ENCODE measurements at places on chromosomes 11 and 22.

DNA sequence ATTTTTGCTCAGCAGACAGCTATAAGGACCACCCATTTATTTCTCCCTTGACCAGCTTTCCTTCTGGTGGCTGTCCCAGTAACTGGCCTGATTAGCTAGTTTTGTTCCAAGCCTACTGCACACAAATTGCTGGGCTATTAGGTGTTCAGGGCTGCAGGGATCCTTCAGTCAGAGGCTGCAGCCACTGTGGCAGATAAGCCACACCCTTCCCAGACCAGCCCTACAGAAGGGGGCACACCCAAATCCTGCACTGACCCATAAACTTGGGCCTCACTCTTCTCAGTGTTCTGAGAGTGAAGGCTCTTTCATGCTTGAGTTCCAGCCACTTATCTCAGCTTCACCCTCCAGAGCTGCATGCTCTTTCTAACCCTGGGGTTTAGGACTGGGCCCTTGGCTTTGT is 200.0 kb downstream of the AASDHPPT start:
- no peak for DNase-seq

DNA sequence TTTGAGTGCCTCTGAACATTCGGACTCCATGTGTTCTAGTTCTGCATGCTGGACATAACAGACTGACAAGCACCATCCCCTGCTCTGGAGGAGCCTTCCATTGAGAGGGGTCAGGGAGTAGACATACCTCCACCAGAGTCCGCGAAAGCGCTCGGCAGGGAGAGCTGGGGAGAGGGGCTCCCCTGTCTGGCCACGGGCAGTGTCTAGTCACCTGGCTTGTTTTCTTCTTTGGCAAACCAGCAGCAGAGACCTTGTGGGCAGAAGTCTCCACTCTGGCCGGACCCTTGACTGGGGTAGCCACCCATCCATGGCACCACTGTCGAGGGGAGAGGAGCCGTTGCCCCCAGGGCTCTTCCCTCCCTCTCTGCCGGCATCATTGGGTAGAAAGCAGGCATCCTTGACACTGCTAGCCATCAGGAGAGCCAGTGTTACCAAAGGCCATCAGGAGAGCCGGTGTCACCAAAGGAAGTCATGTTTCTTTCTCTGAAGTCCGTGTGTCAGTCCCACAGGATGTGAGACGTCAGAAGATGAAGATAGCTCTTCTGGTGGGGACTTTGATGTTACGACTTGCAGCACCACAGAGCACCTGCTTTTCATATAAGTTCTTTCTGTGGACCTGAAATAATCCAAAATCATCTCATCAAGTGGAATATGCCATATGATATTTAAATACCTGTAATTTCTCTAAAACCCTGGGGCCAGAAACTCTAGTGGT is 305.6 kb downstream of the TBC1D22A start:
- no peak for DNase-seq

GRCh38 chr11:36577859-36578258 is 10.1 kb downstream of the RAG1 start:
- no peak for DNase-seq

GRCh38 chr11:92838759-92839310 is 130.6 kb upstream of the MTNR1B start:
- peak; percentile 74 for DNase-seq

DNA sequence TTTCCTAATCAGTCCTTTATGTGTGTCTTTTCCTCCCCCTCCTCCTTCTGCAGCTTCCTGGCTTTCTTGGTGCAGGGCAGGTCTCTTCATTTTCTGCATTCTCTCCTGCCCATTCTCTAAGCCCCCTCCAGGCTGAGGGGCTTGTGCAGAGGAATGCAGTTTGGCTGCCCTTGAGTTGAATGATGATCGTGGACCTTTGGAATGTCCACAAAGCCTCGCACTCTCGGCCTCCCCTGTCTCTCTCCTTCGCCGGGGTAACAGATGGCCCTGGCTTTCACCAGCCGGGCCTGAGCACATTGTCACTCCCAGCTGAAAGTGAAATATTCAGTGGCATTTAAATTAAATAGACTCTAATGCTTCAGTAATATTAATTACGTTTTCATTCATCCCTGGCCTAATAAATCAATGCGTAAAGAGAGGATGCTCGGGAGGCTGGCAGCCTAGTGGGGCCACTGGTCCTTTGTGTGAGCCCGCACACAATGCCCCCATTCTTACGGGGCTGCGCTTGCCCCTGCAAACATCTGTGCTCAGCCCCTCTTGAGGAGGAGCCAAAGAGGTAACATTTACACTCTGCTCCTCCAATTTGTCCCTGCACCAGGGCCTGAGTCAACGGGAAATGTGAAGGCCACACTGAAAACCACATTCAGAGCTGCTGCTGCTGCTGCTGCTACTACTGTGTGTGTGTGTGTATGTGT is 64.9 kb upstream of the PAX6 start:
- no peak for DNase-seq

GRCh38 chr22:25120093-25120561 is 79.5 kb upstream of the CRYBB3 start:
- DNase-seq: no peak
